ENCODE measurements at places on chromosomes 4 and X.

DNA sequence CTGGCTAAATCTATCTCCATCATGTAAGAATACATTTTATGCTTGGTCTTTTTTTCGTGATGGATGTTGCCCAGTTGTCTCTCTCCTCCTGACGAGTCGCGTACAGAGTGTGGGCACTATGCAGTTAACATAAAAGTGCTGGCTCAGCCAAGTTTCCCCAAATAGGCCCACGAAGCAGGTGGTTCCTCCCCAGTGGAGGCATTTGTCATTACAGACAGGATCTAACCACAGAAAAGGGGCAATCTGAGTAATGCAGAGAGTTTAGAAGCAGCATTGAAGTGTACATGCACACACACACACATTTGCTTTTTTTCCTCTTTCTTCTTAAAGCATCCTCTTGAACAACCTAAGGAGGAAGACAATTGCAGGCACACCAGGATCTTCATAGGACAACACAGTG is 188.7 kb upstream of the VCX start:
- no peak for DNase-seq

DNA sequence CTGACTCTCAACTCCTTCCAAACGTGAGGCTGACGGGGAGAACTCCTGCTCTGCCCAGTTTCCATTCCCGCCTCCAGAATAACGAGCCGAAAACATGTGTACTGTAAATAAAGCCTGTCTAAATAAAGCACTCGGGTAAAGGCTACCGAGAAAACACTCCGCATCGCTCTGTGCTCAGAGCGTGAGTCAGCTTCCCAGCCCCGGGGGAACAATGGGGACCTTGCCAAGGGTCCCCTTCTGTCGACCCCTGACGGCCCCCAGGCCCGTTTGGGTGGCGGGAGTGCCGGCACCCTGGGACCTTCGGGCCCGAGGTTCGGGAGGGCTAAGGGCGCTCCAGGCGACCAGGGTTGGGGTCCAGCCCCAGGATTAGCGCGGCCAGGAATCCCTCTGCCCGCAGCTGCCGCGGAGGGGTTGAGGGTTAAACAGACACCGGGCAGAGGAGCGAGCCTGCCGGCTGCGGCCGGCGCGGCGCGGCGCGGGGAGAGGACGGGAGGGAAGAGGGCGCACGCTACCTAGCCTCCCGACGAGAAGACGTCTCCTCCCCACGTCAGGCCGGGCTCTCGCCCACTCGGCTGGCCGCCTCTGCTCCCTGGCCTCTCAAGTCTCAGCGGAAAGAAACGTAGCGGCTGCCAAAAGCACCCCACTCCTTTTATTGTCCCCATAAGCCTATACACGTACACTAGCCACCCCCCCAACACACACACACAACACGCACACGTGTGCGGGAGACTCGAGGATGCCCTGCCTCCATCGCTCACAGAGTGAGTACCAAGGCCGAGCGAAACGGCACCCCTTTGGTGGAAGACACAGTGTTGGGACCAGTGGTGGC is 85.5 kb downstream of the BCOR start:
- no peak for DNase-seq

DNA sequence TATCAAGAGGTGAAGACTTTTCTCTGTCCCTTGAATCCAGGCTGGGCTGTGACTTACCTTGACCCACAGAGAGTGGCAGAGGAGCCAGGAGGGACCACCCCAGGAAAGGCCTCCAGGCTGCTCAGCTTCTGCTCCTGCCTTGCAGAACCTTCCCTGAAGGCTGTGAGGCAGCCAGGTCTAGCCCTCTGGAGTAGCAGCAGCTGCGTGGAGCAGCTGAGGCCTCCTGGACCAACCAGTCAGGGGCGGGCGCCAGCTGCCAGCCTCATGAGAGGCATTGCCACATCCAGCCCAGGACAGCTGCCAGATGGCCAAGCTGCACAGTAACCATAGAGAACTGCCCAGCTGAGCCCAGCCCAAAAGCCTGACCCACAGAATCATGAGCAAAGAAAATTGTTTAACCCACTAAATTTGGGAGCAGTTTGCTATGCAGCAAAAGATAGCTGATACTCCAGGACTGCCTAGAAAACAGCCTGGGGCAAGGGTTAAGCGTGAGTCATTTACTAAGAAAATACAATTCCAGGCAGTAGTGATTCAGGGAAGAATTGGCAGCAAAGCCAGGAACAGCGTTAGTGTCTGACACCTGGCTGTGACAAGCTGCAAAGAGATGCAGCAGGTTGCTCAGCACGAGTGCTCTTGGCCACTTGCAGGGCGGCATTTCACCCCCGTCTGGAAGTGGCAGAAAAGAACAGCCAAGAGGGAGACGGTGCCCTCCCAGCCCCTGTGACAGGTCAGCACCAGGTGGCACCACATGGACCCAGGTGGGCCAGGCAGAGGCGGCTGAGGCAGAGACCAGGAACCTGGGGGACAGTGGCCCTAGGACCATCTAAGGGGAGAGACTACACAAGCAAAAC is 14.7 kb upstream of the PDE6B start:
- no peak for DNase-seq

DNA sequence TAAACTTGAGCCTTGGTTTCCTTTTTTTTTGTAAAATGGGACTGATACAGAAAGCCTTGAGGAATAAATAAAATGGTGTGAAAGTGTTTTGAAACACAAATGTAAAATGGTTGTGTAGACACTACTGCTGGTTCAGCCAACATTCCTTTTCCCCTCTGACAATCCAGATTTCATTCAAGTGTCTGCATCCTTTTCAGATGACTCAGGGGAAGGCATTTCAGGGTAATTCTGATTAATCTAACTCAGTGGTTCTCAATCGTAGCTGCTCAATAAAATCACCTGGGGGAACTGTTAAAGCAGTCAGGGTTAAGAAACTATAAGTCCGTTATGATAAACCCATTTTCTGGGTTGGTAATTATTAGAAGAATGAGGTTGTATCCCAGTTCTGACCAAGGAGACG is 4.6 kb downstream of the ARHGAP10 start:
- no peak for DNase-seq

All from germinal center (tissue), 1 donor.